ENCODE measurements at places on chromosomes 13 and 19. TPM values are rescaled to one million over a fixed set of nuclear protein-coding genes. Genes with fewer than 3 reads are reported as not detected.

Gene ZNF444
- 47.9 TPM for total RNA-seq

Gene KLF1
- total RNA-seq = not detected

Gene C19orf18
- total RNA-seq = 0.78 TPM

Gene ZIC5
- not detected for total RNA-seq

DNA sequence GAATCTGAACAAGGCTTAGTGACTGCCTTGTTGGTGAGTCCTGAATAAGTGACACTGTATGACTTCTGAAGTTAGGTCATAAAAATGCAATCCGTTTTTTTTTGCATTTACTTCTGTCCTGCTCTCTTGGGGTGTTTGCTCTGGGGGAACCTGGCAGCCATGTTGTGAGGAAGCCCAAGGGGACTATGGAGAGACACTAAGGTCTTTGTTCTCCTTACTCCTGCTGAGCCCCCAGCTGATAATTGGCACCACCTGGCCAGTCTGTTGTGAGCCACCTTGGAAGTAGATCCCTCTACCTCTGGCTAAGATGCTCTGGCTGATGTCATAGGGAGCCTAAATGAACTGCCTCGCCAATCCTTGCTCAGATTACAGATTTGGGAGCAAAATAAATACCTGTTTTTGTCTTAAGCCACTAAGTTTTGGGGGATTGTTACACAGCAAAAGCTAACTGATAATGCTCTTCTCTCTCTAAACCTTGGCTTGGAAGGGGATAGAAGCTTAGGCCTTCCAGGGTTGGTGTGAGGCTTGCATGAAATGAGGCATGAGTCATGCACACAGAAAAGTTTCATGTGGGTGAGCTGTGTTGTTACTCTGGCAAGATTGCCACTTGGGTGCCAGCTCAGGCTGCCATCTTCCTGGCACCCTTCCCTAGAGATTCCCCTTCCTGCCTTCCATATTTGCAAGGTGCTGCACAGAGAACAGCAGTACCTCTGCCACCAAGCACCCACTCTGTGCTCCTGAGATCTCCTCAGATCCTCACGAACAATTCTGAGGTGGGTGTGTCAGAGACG is 10.1 kb downstream of the TUBB4A start:
- no peak overlapping the region for H3K4me3 ChIP-seq
- DNase-seq = no peak
- H3K27me3 ChIP-seq = no peaks in the 10 kb centered on the region
- H3K27ac ChIP-seq = no peak overlapping the region
- no peaks in the 10 kb centered on the region for H3K36me3 ChIP-seq

- H3K4me3 ChIP-seq = no peak overlapping the region
- H3K27me3 ChIP-seq = no peaks in the 10 kb centered on the region
- no peak overlapping the region for H3K27ac ChIP-seq
Measured at GRCh38 chr19:47022541-47023447, 3.2 kb downstream of the NPAS1 start.

GRCh38 chr19:32457571-32458158 is 52.1 kb downstream of the DPY19L3 start:
- H3K27ac ChIP-seq = no peak overlapping the region
- no peaks in the 10 kb centered on the region for H3K36me3 ChIP-seq
- no peaks in the 10 kb centered on the region for H3K4me1 ChIP-seq
- no peak overlapping the region for H3K4me3 ChIP-seq
- DNase-seq = no peak

DNA sequence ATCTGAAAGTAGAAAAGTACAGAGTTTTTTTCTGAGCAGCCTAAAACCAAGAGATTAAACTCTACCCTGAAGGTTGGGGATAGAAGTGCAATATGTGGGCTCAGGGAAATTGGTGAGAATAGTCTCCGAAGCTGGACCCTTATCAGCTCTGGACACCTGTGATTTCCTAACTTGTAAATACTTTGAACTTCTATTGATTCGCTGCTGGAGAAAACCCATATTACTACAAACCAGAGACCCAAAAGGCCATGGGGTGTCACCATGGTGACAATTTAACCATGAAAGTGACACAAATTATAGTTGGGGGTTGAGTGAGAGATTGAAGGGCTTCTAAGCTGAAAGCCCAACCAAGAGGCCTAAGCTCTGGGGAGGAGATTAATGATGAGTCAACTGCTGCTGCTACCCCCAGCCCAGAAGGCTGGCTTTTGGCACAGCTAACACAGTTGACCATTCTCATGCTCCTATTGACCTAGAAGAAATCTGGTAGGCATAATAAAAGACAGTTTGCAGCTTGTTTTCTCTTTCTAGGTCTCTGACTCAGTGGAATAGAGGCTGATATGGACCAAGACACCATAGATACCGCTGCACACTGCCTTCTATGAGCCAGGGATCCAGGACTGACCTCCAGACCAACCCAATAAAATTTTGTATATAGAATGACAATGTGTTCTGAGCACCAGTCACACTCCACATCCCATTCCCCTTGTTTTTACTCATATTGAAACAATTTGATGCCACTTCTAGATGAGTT is 131.9 kb upstream of the FNDC3A start:
- DNase-seq = no peak
- H3K36me3 ChIP-seq = no peaks in the 10 kb centered on the region
- H3K27me3 ChIP-seq = no peaks in the 10 kb centered on the region
- H3K4me3 ChIP-seq = no peak overlapping the region

DNA sequence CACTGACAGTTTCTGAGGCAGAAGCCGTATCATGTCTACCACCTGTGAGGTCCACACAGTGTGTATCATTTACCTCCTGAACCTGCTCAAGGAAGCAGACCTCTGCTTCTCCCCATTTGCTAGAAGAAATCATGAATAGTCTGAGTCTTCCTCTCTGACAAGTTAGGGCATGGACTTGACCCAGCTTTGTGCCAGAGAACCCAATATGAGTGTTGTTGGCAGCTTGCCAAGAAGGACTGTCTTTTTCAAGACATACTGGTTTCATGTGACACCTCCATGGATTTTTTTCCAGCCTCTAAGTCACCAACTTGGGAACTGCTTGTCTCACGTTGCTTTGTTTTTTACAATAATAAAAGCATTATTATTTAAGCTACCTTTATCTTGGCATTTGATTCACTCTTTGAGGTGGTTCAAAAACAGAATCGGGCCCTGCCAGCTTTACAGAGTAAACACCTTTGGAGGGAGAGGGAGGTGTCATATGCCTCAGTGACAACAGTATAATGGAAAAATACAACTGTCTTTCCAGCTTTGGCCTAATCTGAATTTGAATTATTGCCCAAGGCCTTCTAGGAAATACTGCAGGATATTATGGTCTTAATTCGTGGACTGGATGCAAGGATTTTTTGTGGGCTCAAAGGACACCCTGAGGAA is 9.6 kb downstream of the ZNF211 start:
- H3K4me1 ChIP-seq = no peaks in the 10 kb centered on the region
- no peak for DNase-seq
- no peak overlapping the region for H3K27ac ChIP-seq
- no peaks in the 10 kb centered on the region for H3K27me3 ChIP-seq
- H3K36me3 ChIP-seq = peaks cover 4% of the 10 kb centered on the region

- no peak overlapping the region for H3K4me3 ChIP-seq
- no peaks in the 10 kb centered on the region for H3K4me1 ChIP-seq
- no peak for DNase-seq
- no peaks in the 10 kb centered on the region for H3K36me3 ChIP-seq
Measured at GRCh38 chr13:39877134-39877533, 221.7 kb downstream of the COG6 start.

DNA sequence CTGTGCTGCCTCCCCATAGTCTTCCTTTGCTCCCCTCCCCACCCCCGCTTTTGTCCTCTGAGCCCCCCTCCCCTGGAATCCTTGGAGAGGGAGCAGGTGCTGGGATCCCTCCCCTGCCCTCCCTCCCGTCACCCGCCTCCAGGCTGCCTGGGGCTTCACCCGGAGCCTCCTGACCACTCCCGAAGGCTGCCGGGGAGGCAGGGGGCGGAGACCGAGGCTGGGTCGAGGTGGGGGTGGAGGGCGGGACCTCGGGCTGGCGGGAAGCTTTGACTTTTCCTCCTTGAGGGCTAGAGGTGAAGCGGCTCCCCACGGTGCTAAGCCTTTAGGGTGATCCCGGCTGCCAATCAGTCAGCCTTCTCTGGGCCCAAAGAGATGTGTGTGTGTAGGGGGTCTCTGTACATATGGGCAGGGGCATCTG is 1.5 kb downstream of the KMT5C start:
- peaks cover 4% of the 10 kb centered on the region for H3K36me3 ChIP-seq
- no peaks in the 10 kb centered on the region for H3K27me3 ChIP-seq
- H3K4me3 ChIP-seq = no peak overlapping the region
- no peaks in the 10 kb centered on the region for H3K4me1 ChIP-seq
- H3K27ac ChIP-seq = no peak overlapping the region
- DNase-seq = peak; percentile 80

DNA sequence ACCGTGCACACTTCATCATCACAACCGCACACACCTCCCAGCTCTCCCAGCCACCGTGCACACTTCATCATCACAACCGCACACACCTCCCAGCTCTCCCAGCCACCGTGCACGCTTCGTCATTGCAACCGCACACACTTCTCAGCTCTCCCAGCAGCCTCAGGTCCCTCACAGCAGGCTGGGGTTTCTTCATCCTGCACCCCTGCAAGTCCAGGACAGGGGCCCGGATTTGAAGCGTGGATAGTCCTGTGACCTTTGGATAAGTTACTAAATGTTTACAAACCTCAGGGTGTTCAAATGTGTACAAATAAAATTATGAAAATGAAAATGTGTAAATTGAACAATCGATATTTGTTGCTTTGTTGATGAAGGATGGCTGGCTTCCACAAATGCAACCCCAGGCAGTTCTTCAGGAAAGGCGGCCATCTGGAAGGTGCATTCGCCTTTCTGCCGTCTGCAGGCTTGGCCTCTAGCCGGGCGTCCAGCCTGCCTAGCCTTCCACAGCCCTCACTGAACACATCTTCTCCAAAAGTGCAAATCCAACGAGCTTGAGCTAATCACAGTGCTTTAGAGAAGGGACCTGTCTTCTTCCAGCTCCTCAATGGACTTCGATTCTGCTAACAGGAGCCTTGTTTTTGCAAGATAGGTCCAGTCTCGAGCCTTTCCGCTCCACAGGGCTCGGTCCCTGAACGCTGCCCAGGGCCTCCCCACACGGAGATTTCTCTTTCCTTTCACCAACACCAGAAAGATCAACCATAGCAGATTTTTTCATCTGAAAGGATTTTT is 74.2 kb downstream of the SPACA7 start:
- no peak overlapping the region for H3K4me3 ChIP-seq
- H3K27ac ChIP-seq = no peak overlapping the region
- H3K4me1 ChIP-seq = peaks cover 4% of the 10 kb centered on the region

Measured in pancreas (tissue), 10 donors.